ENCODE measurements at places on chromosomes 3 and 15.
A peak's percentile ranks its signal among the peaks of the same experiment; 100 is the strongest.

DNA sequence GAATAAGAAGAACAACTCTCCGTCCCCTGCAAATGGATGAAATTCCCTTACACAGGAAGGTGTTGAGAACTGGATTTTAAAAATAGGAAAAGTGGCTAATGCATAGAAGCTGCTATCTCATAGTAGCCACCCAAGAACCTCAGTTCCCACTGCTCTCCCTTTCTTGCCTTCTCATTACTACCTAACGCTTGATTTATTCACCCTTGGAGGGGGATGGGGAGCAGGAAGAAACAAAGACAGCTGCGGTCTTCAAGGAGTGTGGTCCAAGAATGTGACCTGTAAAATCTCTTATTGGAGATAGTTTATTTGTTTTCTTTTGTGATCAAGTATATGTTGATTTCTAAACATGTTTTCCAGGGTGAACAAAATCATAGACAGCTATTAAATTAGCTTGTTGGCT lies 274.1 kb upstream of the CTNNB1 start:
- DNase-seq: no peak

- no peak for DNase-seq
Measured at GRCh38 chr3:181844211-181844610, 132.5 kb downstream of the SOX2 start.

GRCh38 chr3:124730129-124730940 lies at the start of gene UMPS:
Gene UMPS, plus strand, starts transcription at chr3:124730452. Its CDS starts 20 bp downstream, at chr3:124730472.
- peak; percentile 91 for DNase-seq

- DNase-seq: peak; percentile 90
Measured at GRCh38 chr3:155805802-155806618, at the start of gene C3orf33. Gene C3orf33, minus strand, starts transcription at chr3:155806278. Its CDS starts 26 bp downstream, at chr3:155806252.

DNA sequence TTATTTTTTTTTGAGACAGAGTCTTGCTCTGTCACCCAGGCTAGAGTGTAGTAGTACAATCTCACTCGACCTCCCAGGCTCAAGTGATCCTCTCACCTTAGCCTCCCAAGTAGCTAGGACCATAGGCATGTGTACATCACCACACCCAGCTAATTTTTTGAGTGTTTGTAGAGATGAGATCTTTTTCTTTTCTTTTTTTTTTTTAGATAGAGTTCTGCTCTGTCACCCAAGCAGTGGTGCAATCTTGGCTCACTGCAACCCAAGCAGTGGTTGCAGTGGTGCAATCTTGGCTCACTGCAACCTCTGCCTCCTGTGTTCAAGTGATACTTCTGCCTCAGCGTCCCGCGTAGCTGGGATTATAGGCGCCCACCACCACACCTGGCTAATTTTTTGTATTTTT lies 5.2 kb downstream of the CEP97 start:
- DNase-seq: no peak

DNA sequence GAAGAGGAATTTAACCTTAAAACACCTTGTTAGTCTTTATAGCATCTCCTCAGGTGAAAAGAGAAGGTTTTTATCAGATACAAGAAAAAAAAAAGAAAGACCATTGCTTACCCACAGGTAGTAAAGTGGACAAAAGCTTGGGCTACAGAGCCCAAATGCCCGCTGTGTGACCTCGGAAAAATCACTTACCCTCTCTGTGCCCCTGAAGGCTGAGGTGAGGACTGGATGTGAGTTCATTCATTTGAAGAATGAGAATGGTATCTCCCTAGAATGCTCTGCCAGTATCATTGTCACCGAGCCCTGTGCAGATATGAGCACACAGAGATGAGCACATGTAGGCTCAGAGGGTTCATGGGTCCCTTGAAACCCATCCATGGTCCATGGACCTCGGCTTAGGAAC lies 17.6 kb upstream of the FAM240A start:
- DNase-seq: no peak

GRCh38 chr3:160091441-160091840 lies 102.8 kb downstream of the IL12A start:
- DNase-seq: no peak

DNA sequence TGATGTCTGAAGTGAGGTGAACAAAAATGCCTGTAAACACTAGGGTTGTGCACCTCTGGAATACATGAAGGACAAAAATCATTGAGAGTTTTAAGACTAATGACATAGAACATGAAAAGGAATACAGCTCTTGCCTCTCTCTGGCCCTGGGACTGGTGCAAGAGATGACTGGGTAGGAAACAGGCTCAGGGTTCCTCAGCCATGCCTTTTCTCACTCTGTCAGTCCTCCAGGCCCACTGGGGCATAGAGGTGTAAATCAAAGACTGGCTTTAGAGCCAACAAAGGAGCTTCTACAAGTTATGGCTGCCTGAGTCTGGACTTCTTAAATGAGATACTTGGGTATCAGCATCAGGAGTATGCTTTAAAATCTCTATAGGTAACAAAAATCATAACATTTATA lies 554.7 kb upstream of the KCNMB2 start:
- DNase-seq: no peak

DNA sequence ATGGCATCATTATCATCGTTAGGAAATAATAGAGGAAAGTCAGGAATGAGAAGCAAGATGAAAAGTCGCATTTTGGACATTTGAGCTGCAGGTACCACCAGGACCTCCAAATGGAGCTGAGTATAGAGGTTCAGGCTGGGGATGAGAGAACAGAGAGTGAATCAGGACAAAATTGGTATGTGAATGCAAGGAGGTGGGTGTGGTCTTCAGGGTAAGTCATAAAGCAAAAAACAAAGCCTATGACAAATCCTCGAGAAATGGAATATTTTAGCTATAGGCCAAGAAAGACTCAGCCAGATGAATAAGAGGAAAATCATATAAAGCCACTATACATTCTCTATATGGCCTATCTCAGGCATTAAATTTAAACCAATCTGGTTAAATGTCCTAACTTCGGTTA lies 841.3 kb downstream of the ROBO1 start:
- DNase-seq: no peak

DNA sequence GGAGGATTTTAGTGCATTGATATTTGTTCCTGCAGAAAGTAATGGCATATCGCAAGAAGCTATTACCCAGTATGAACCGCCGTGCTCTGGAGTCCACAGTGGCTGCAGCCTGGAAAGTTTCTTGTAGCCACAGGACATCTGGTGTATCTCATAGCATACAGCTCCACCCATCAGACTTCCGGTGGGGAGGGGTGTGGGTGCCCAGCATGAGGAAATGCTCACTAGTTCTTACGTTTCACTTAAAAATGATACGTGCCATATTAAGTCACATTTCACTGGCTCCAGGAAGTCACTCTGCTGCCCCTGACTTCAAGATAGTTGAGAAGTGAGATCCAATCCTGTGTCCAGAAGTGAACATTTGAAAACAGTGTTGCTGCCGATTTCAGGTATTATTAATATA lies 990.4 kb downstream of the GBE1 start:
- DNase-seq: no peak

- no peak for DNase-seq
Measured at GRCh38 chr15:36914466-36914865, 185.9 kb downstream of the MEIS2 start.

DNA sequence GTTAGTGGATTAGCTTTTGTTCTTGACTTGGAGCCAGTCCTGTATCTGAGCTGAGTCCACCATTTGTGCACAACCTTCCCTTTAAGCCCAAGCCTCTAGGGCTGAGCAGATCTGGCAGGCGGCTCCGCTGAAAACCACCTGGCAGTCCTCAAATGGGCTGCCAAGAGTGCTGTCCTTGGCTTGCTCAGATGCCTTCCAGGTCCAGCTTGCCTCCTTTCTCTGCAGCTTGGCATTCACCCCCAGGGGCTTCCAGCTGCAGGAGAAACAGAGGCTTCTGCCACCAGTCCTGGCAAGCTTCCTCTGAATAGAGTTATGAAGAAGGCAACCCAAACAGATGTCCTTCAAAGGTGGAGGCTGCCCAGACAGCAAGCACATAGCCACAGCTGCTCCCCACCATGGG lies 96.7 kb downstream of the LRTM1 start:
- no peak for DNase-seq

All from stimulated activated effector memory CD8-positive, alpha-beta T cell treated with anti-CD3 and anti-CD28 coated beads, Interleukin-12 subunit alpha, Interleukin-12 subunit beta, amount 100 ng/mL, for 72 hours (primary cell).